ENCODE measurements at places on chromosomes 5 and 9.

- no peak overlapping the region for H3K4me3 ChIP-seq
- H3K27ac ChIP-seq, result no peak overlapping the region
- DNase-seq, result no peak
- H3K36me3 ChIP-seq, result no peaks in the 10 kb centered on the region
- peaks cover 12% of the 10 kb centered on the region for H3K4me1 ChIP-seq
These were observed 1082.9 kb upstream of the CDH18 start for GRCh38 chr5:21070858-21071257.

DNA sequence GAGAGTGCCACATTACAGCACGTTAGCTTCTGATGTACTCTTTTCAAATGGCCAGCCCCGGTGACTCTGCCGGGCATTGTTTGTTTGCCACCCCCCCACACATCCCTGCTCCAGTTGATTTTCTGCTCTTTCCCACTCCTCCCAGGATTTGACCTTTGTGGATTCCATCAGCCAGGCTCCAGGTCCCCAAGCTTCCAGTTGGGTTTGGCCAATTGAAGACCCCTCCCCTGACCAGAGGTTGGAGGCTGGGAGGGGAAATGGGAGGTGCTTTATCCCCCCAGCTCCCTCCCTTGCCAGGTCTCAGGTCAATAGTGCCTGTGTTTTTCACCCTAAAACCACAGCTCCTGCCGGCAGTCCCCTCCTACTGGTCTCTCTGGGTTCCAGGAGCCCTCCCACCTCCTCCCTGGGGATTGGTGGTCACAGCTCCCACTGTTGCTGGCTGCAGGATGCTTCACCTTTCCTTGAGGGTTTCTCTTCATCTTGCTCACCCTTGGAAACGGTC lies 34.9 kb downstream of the IRF1 start:
- peak overlapping the region; percentile 30 for H3K4me3 ChIP-seq
- peak; percentile 31 for DNase-seq
- H3K4me1 ChIP-seq, result peaks cover 79% of the 10 kb centered on the region
- H3K36me3 ChIP-seq, result no peaks in the 10 kb centered on the region
- no peaks in the 10 kb centered on the region for H3K27me3 ChIP-seq

DNA sequence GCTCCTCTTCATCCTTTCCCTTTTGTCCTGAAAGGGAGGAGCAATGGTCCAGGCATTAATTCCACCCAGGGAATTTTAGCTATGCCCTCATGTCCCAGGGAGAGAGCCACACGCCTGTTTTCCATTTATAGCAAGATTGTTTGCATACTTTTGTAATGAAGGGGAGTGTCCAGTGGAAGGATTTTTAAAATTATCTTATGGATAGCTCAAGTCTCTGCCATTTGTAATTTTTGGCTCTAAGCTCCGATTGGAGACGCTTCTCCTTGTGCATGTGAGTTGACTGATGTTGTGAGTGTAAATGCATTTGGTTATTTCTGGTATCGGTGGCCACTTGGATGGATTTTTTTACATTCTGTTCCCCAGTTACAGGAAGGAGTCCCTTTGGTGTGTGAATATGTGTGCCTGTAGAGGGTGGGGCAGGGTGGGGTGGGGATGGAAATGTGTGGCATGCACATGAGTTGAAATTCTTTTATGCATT lies 7.2 kb upstream of the RPL26L1 start:
- H3K4me1 ChIP-seq, result no peaks in the 10 kb centered on the region
- no peak for DNase-seq
- H3K4me3 ChIP-seq, result no peak overlapping the region
- no peak overlapping the region for H3K27ac ChIP-seq

GRCh38 chr9:135601988-135602387 lies 37.4 kb downstream of the GLT6D1 start:
- no peak for DNase-seq
- no peaks in the 10 kb centered on the region for H3K27me3 ChIP-seq
- H3K4me1 ChIP-seq, result no peaks in the 10 kb centered on the region
- no peak overlapping the region for H3K27ac ChIP-seq
- no peak overlapping the region for H3K4me3 ChIP-seq

DNA sequence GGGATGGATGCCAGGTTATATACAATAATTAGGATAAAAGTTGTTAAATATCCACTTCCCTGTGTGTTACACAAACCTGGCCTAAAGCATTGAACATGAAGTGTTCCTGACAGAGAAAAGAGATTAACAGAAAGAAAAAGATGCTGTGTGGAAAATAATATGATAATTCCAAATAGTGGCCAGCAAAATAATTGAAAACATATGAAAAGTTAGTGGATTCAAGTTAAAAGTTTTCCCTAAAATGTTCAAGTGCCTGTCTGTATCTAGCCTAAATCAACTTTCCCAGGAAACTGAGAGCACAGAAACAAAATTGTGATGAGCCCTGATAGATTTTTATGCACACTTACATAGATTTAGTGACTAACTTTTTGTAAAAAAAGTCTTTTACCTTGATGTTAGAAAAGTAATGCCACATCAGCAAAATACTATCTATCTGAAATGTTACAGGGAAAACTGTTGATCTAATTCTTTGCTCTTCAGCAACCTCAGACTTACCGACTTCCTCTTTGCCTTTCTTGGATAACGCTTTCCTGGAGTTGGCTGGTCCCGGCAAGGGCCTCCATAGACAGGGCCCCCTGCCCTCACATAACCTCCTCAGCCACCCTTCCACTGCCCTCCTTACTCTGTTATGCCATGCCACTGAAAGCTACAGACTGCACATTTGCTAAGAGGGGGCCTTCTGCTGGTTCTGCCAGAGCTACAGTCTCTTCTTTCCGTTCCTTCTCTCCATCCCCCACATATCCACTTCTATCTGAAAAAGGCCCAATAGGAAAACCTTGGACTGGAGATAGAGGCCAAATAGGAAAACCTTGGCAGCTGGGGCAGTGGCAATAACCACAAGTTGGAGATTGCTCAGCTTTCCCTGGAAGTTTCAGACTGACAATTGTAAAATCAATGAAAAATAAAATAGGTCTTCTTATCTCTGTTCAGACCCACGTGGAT lies 44.4 kb downstream of the ZNF474 start:
- no peak for DNase-seq

DNA sequence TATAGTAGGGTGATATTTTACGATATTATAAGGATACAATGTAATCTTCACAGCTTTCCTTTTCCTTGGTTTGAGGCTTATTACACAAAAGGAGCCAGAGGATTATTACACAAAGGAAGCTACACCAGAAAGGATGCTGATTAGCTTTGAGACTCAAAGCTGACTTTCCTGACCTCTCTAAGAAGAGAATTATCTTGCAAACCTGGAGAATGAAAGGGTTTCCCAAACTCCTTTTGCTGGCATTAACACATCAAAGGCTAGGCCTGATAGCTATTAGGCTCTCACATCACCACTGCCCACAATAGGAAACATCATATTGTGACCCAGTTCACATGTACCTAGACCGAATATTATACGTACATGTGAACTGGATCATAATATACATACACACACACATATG lies 34.2 kb upstream of the CHD1 start:
- H3K4me3 ChIP-seq, result no peak overlapping the region
- no peak overlapping the region for H3K27ac ChIP-seq
- no peaks in the 10 kb centered on the region for H3K27me3 ChIP-seq
- no peaks in the 10 kb centered on the region for H3K36me3 ChIP-seq

GRCh38 chr5:102802708-102803458 lies 47.8 kb downstream of the PAM start:
- no peaks in the 10 kb centered on the region for H3K4me1 ChIP-seq
- no peaks in the 10 kb centered on the region for H3K36me3 ChIP-seq
- no peak overlapping the region for H3K27ac ChIP-seq
- no peak for DNase-seq

GRCh38 chr5:128869970-128870369 lies 95.3 kb upstream of the SLC27A6 start:
- H3K27ac ChIP-seq, result no peak overlapping the region
- DNase-seq, result no peak
- no peaks in the 10 kb centered on the region for H3K4me1 ChIP-seq
- no peaks in the 10 kb centered on the region for H3K36me3 ChIP-seq
- H3K27me3 ChIP-seq, result no peaks in the 10 kb centered on the region

DNA sequence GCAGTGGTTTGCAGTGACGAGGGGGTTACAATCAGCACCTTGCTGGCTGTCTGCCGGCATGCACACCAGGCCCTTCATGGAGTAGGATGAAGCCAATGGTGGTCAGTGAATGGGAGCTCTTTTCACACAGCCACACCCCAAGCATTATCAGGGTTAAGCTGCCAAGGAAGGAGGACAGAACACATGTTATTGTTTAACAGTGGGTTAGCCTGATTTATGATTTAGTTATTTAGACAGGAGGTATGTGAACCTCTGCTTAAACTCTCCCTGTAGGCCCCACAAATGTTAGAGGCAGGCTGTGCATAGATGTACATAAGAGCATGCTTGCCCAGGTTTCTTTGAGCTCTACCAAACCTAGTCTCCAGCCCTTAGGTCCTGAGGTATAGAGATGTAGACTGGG lies 262.9 kb downstream of the SPOCK1 start:
- no peaks in the 10 kb centered on the region for H3K4me1 ChIP-seq
- no peak overlapping the region for H3K4me3 ChIP-seq
- no peak for DNase-seq
- H3K27me3 ChIP-seq, result no peaks in the 10 kb centered on the region
- H3K36me3 ChIP-seq, result no peaks in the 10 kb centered on the region
- H3K27ac ChIP-seq, result no peak overlapping the region

GRCh38 chr5:127041571-127041970 lies 11.2 kb upstream of the MARCHF3 start:
- H3K36me3 ChIP-seq, result peaks cover under 1% of the 10 kb centered on the region
- no peak for DNase-seq

DNA sequence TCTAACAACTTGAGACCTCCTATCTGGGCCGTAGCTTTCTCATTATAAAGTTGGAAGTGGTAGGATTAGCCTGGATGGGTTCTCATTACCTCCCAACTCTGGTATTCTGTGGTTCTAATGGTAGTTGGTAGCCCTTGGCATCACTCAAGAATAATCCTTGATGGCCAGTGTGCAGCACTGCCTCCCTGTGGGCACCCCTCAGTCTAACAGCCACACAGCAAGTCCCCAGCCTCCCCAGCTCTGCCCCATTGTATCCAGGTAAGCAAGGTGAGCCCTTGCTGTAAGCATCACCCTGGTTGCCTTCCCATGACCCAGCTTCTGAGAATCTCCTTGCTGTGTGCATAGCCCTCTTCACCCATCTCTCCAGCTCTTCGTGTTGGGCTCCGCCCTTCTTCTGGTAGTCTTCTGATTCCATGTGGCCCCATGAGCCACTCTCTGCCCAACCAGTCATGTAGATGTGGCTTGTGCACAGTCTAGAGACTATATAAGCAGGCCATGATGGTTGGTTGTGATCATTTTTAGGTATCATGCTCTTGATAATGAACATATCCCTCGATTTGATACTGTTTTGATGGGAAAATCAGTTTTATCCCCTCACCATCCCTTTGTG lies 57.6 kb upstream of the GRHPR start:
- no peak for DNase-seq
- no peak overlapping the region for H3K4me3 ChIP-seq

DNA sequence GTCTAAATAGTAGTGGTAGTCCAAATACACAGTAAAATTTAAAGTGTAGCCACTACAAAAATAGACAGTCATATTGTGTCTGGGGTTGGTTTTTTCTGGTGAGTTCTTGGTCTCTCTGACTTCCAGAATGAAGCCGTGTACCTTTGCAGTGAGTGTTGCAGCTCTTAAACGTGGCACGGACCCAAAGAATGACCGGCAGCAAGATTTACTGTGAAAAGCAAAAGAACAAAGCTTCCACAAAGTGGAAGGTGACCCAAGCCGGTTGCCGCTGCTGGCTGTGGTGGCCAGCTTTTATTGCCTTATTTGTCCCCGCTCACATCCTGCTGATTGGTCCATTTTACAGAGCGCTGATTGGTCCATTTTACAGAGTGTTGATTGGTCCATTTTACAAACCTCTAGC lies 188.7 kb downstream of the ZNF608 start:
- no peak overlapping the region for H3K27ac ChIP-seq
- no peaks in the 10 kb centered on the region for H3K27me3 ChIP-seq
- no peaks in the 10 kb centered on the region for H3K4me1 ChIP-seq
- H3K4me3 ChIP-seq, result no peak overlapping the region
- DNase-seq, result no peak
- H3K36me3 ChIP-seq, result no peaks in the 10 kb centered on the region

GRCh38 chr9:133728856-133729616 lies 9.1 kb downstream of the SARDH start:
- DNase-seq, result no peak
- peaks cover 13% of the 10 kb centered on the region for H3K27me3 ChIP-seq
- no peak overlapping the region for H3K4me3 ChIP-seq
- peaks cover 2% of the 10 kb centered on the region for H3K4me1 ChIP-seq
- H3K36me3 ChIP-seq, result no peaks in the 10 kb centered on the region
- H3K27ac ChIP-seq, result no peak overlapping the region

GRCh38 chr5:180648658-180649296 lies 623 bp downstream of the FLT4 start:
- no peaks in the 10 kb centered on the region for H3K36me3 ChIP-seq
- H3K4me3 ChIP-seq, result no peak overlapping the region
- H3K27me3 ChIP-seq, result peaks cover 16% of the 10 kb centered on the region
- no peak for DNase-seq
- H3K27ac ChIP-seq, result no peak overlapping the region

DNA sequence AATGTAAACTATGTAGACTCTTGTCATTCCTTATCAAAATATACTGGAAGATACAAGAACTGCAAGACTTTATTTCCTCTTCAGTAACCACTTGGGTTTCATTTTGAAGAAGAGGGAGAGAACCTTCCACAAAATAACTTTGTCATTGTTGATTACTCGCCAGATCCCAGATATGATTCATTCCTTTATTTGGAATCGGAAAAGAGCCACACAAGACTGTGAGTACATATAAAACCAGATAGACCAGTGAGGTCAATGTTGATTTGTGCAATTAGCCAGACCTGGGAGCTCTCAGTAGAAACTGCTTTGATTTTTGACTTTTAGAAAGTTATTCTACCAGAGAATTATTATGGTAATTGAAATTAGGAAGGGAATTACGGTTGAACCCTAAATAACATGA lies 146.1 kb downstream of the TMEM167A start:
- H3K27me3 ChIP-seq, result no peaks in the 10 kb centered on the region
- H3K4me1 ChIP-seq, result no peaks in the 10 kb centered on the region
- no peak for DNase-seq
- H3K36me3 ChIP-seq, result no peaks in the 10 kb centered on the region

- H3K4me1 ChIP-seq, result no peaks in the 10 kb centered on the region
- no peaks in the 10 kb centered on the region for H3K27me3 ChIP-seq
- H3K36me3 ChIP-seq, result no peaks in the 10 kb centered on the region
- DNase-seq, result no peak
- no peak overlapping the region for H3K27ac ChIP-seq
- H3K4me3 ChIP-seq, result no peak overlapping the region
These were observed 2222.7 kb upstream of the WWC1 start for GRCh38 chr5:166068547-166069335.

GRCh38 chr5:24737163-24737562 lies 92.4 kb upstream of the CDH10 start:
- H3K4me3 ChIP-seq, result no peak overlapping the region
- H3K4me1 ChIP-seq, result no peaks in the 10 kb centered on the region
- H3K27ac ChIP-seq, result no peak overlapping the region
- H3K36me3 ChIP-seq, result no peaks in the 10 kb centered on the region

- no peaks in the 10 kb centered on the region for H3K36me3 ChIP-seq
- no peaks in the 10 kb centered on the region for H3K27me3 ChIP-seq
- no peak overlapping the region for H3K4me3 ChIP-seq
- no peak overlapping the region for H3K27ac ChIP-seq
- no peak for DNase-seq
- no peaks in the 10 kb centered on the region for H3K4me1 ChIP-seq
These were observed 16.5 kb downstream of the KIAA1958 start for GRCh38 chr9:112503170-112503569.

GRCh38 chr5:125587631-125588030 lies 835.6 kb upstream of the GRAMD2B start:
- no peak for DNase-seq
- no peak overlapping the region for H3K4me3 ChIP-seq
- no peaks in the 10 kb centered on the region for H3K27me3 ChIP-seq
- H3K36me3 ChIP-seq, result no peaks in the 10 kb centered on the region
- H3K4me1 ChIP-seq, result no peaks in the 10 kb centered on the region
